Stimulated activated CD4-positive, alpha-beta T cell treated with anti-CD3 and anti-CD28 coated beads, Interleukin-12 subunit alpha, Interleukin-12 subunit beta, amount 100 ng/mL, for 48 hours (primary cell): ENCODE measurements at places on chromosomes 4 and X.

- no peak for DNase-seq
These were observed 15.6 kb upstream of the FAM47E start for GRCh38 chr4:76235915-76236314.

DNA sequence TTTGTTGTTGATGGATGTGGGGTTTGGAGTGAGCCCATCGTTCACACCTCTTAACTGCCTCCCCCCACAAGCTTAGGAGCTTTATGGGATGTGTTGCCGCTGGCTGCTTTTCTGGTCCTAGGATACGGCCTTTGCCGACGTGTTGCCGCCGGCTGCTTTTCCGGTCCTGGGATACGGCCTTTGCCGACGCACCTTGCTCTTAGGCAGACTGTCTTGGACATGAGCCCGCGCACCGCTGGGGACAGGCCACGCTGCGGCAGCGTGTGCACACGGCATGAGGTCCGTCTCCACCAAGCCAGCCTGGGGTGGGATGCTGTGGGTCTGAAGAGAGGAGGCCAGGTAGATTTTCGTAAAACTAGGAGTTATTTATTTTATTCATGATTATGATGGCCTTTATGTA lies 14.2 kb downstream of the RGS12 start:
- no peak for DNase-seq

DNA sequence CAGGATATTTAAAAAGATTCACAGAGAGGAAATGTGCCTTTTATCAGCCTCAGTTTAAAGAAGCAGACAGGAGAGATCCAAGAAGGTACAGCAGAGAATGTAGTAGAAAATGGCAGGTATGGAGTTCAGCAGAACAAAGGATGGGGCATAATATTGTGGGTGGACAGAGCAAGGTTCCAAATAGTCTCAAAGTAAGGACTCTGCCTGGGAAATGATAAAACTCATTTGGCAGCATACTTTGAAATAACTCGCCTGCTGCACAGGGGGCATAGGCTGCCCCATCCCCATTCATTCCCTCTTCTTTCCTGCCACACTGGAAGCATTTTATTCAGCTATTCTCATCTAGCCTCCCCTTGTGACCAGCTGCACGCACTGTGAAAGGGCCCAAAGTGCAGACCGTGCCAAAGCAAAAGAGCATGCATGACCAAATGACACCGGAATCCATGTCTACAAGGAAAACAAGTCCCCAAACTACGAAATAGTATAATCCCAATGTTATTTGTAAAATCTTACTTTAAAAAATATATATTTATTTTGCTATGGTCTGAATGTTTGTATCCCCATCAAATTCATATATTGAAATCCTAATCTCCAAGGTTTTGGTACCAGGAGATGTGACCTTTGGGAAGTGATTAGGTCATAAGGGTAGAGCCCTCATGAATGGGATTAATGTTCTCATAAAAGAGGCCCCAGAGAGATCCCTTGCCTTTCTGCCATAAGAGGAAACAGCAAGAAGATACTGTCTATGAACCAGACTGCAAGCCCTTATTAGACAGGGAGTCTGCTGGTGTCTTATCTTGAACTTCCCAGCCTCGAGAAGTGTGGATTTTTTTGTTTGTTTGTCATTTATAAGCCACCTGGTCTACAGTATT lies 77.4 kb upstream of the PRSS48 start:
- no peak for DNase-seq

GRCh38 chrX:133857640-133858269 lies 127.6 kb downstream of the GPC3 start:
- DNase-seq, result no peak

DNA sequence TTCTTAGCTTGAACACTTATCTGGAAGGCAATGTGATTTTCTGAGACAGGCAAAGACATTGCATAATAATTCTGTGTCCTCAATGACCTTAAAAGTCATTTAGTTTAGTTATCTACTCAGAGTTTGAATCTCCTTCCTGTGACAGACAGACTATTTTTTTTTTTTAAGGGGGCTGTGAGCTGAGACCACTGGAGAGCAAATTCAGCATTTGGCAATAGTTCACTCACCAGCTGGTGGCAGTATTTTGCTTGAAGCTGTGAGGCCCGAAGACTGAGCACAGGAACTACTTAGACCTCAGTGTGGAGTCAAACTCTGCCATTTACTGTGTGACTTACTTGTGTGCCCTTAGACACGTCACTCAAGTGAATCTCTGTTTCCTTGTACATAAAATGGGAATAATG lies 22.9 kb upstream of the CPE start:
- DNase-seq, result no peak

- no peak for DNase-seq
These were observed 52.8 kb upstream of the POU4F2 start for GRCh38 chr4:146585761-146586333.

GRCh38 chrX:17453788-17454187 lies 78.8 kb downstream of the NHS start:
- DNase-seq, result no peak

DNA sequence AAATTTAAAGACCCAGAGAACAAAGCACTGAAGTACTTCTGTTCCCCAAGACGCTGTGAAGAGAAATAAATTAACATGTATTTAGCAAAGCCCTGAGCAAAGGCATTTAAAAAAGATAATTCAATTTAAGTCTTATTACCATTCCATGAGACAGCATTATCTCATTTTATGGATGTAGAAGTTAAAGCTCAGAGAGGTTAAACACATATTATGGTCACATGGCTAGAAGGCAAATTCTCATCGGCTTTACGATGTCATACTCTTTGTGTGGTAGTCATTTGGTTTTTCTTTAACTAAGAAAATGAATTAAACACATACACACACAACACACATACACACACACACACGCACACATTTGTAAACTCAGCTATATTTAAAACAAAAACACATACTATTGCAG lies 262.7 kb downstream of the HS3ST1 start:
- no peak for DNase-seq
